ENCODE measurements at places on chromosomes 1 and 21.

GRCh38 chr1:230575886-230576500 lies 66.3 kb upstream of the COG2 start:
- no peak for DNase-seq

GRCh38 chr1:202677433-202677832 lies 32.8 kb downstream of the SYT2 start:
- DNase-seq: no peak

DNA sequence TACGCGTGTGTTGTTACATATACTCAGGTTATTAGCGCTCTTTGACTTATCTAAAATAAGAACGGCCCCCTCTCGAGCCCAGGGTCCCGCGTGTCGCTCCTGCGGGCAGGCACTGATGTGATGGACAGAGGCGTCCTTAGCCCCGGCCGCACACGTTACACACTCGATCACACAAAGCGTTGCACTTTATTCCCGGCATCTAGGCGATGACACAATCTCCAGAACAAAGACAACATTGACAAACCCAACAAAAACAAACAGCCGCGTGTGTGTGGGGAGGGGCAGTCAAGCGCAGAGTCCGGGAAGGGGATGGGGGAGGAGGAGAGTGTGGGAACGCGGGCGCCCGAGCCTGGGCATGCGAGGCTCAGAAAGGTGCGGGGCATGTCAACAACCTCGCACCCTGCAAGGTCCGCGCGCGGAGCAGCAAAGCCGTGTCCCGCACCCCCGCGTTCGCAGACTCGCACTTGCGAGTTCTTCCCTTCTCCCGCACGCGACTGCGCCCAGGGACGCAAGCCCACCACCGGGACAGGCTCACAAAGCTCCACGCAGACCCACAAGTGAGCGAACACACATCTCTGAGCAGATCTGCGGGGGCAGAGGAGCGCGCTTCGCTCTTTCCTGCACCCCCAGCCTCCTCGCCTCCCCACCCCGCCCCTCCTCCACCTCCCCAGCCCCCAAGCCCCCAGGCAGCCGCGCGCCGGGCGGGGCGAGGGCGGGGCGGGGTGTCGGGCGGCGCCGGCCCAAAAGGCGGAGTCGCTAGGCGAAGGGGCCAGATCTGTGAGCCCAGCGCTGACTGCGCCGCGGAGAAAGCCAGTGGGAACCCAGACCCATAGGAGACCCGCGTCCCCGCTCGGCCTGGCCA lies at the start of gene EFNA1:
Gene EFNA1, plus strand, starts transcription at position 772 of the 862 bp plus-strand sequence. CDS start 102 bp downstream, outside the sequence.
- peak; percentile 92 for DNase-seq

- peak; percentile 2 for DNase-seq
These were observed 10.8 kb upstream of the PIGK start for GRCh38 chr1:77230051-77230450.

DNA sequence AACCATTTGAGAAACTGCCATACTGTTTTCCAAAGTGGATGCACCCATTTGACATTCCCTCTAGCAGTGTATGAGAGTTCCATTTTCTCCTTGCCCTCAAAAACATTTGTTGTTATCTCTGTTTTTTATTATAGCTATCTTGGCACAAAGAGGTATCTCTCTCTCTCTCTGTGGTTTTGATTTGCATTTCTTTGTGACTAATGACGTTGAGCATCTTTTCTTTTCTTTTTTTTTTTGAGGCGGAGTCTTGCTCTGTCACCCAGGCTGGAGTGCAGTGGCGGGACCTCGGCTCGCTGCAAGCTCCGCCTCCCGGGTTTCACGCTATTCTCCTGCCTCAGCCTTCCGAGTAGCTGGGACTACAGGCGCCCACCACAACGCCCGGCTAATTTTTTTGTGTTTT lies 17.4 kb upstream of the ZMYM6 start:
- DNase-seq: no peak

DNA sequence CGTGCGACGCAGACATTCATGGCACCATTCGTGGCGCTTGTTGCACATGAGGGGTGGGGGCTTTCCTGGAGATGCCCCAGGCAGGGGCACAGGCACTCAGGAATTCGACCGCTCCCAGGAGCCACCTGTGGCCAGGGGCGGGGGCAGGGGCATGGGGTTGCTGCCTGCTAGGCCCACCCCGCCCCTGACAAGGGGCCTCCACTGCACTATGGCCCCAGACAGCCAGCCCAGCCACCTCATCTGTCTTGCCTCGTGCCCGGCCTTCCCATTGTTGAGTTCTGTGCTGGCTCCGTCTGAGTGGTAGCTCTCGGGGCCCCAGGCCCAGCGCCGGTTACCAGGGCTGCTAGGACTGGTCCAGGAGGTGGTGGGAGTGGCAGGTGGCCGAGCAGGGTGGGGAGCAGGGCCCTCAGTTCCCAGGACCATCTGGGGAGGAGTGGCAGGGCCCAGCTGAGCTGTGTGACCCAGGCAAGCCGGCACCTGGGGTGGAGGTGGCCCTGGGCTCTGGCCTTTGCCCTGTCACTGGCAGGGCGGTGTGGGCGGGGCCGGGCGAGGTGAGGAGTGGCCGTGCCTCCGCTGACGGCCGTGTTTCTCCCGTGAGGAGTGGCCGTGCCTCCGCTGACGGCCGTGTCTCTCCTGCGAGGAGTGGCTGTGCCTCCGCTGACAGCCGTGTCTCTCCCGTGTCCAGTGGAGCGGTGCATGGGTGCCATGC lies 1.9 kb downstream of the PLCH2 start:
- no peak for DNase-seq

GRCh38 chr1:84869720-84870119 lies 23.3 kb downstream of the LPAR3 start:
- DNase-seq: no peak

DNA sequence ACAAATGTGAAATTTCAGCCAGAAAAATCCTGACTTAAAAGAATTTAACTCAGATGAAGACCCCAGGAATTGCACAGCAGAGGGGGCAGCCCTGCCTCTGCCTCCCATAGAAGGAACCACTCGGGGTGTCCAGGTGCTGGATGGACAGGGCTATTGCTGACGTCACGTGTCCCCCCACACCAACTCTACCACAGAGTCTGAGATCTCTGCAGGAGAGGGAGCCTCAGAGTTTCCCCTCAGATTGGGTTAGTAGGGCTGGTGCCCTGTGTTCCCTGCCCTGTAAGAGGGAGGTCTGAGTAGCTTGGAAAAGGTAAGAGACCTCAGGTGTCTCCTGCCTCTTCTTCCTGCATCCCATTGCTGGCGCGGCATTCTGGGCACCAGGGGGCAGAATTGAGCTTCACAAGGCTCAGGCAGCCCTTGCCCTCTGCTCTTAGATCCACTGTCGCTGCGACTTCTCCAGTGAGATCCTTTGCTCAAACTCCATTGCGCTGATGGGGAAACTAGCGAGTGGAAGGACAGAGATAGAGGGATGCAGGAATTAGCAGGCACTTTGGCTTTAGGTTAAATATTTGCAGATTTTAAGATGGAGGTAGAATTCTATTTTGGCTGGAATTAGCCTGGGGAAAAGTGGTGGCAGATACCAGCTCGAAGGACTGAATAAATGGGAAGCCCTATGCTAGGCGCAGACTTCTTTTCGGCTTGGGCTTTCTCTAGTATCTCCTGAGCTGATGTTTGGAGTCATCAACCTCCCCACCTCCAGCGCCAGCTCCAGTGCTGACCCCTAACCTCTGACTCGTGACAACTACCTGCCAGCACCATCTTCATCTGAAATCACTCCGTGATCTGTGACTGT lies 42.8 kb upstream of the DMBX1 start:
- DNase-seq: peak; percentile 62

- peak; percentile 70 for DNase-seq
These were observed 34.6 kb downstream of the CFAP74 start for GRCh38 chr1:1968767-1969504.

GRCh38 chr1:153827168-153827964 lies 52.2 kb downstream of the SLC27A3 start:
- DNase-seq: no peak

- DNase-seq: peak; percentile 96
These were observed 8.9 kb upstream of the LCE5A start for GRCh38 chr1:152501704-152502103.

- DNase-seq: no peak
These were observed 504.7 kb downstream of the NUF2 start for GRCh38 chr1:163826500-163826899.

All from bronchial epithelial cell (primary cell).